ENCODE measurements at places on chromosomes 6 and 20.

DNA sequence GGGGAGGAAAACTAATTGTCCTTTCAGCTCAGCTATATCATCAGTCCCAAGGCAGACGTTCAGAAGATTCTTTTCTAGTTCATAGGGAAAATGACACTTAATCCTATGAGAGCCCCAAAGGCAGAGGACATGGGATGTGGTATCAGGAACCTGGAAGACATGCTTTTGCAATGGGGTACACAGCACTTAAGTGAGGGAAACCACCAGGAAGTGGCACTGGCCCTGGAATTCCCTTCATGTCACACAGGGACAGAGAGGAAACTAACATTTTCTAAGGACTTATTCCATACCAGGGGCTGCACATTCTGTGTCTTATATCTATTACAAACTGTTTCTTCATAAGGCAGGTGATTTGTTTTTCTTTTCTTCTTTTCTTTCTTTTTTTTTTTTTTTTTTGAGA, 28.2 kb downstream of the VPS52 start:
- DNase-seq: no peak

DNA sequence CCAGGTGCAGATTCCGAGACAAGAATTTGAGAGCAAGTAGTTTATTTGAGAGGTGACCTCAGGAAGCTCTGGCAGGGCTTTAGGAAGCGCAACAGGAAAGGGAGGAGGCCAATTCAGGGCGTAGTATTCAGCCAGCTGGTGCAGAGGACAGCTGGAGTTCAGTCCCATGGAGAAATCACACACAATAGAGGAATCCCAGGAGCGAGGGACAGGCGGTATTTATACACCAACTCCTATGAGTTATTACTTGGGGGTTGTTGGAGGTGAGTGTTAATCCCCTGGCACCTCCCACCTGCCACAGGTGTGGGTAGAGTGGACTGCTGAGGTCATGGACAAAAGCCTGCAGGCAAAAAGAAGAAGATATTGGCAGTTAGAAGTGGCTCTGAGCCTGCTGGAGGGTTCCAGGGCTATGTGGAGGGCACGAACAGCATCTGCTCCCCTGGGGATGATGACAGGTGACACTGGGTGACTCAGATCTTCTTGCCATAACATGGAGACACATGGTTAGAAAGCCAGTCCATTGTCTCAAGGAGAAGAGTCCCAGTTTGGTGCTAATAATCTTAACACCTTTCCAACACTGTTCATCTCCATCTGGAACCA, 13.9 kb upstream of the SULF2 start:
- DNase-seq: no peak

- no peak for DNase-seq
Observed at GRCh38 chr20:31485450-31486339, 10.6 kb downstream of the REM1 start.

DNA sequence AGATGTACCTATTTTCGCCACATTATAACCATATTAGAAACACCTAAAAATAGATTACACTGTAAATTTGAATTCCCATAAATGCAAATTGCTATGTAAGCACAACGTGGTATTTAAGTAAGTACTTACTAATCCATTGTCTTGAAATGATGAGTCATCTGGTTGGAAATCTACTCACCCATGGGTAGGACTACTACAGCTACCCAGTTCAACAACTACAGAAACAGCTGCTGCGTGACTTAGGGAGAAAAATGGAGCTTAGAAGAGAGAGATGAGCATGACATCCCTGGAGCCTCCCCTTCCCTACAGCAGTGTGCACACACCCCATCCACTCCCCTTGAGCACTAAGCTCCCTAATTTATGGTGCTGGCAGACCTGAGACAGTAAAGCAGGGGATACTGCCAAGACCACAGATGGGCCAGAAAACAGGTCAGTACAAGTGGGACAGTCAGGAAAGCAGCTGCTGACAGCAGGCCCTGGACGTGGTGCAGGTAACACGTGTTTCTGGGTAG, 26.9 kb downstream of the RRAGD start:
- DNase-seq: no peak

- peak; percentile 83 for DNase-seq
Observed at GRCh38 chr6:27503436-27504030, 30.6 kb upstream of the ZNF184 start.

GRCh38 chr6:3138341-3138740, 19.0 kb downstream of the TUBB2A start:
- DNase-seq: no peak

- DNase-seq: no peak
Observed at GRCh38 chr6:84093441-84094435, 60.2 kb downstream of the MRAP2 start.

- no peak for DNase-seq
Observed at GRCh38 chr6:153062516-153062915, 60.0 kb upstream of the MTRF1L start.

DNA sequence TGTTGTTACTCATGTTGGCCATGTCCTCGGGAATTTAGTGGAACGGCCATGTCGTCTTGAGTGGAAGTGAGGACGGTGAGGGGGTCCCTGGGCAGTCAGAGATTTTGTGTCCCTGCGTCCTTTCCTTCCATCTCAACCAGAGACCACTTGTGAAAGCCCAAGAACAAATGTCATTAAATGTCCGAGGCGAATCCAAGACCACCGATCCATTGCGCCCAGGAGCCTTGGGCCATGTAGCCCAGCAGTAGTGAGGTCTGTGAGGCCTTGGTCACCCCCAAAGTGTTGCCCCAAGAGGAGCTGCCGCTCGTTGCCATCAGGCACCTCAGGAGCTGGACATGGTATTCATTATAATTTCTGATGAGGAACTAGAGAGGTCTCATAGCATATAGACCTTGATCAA, 17.4 kb upstream of the MICB start:
- DNase-seq: no peak

DNA sequence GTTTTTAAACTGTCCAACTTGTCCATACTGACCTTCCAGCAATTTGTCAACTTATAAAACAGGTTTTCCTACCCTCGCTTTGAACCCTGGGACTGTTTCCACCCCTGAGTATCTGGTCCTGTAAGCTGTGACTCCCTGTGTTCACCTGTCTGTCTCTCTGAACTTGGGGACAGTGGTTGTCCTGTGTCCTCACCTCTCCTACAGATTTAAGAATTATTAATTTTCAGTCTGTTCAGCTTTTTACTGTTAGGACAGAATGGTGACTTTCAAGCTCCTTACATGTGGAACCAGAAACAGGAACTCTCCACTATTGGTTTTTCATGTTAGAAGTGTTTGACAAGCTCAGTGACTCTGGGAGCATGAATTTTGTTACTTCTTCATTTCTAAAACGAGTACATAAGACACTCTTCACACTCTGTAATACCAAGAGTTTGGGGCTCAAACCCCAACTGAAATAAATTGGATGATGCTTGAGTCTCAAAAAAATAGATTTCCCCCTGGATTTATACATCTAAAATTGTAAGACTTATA, 713.9 kb downstream of the COL12A1 start:
- DNase-seq: no peak

GRCh38 chr6:131023834-131024504, 39.1 kb downstream of the EPB41L2 start:
- DNase-seq: no peak

- DNase-seq: no peak
Observed at GRCh38 chr20:59678288-59678687, 73.9 kb downstream of the PHACTR3 start.

- DNase-seq: no peak
Observed at GRCh38 chr20:8155812-8156211, 23.7 kb downstream of the PLCB1 start.

GRCh38 chr20:15332711-15333160, 995.3 kb upstream of the FLRT3 start:
- no peak for DNase-seq

GRCh38 chr6:161257793-161258457, 15.9 kb downstream of the AGPAT4 start:
- no peak for DNase-seq

DNA sequence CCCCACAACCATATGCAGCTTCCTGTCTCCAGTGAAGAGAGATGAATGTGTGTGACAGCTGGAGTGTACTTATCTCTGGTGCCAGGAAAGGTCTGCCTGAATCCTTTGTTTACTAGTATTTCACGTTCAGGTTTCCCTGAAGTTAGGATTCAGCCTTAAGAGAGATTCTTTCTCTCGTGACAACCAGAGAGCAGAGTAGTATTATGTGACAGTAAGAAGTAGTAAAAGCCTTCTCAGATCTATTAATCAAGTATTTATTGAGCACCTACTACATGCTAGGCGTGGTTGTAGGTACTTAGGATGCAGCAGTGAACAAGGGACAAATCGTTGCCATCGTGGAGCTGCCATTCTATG, 949 bp downstream of the KIFC1 start:
- DNase-seq: no peak

GRCh38 chr6:142845143-142845571, 99.8 kb downstream of the HIVEP2 start:
- no peak for DNase-seq

- DNase-seq: no peak
Observed at GRCh38 chr20:59920944-59921343, 12.5 kb downstream of the SYCP2 start.

DNA sequence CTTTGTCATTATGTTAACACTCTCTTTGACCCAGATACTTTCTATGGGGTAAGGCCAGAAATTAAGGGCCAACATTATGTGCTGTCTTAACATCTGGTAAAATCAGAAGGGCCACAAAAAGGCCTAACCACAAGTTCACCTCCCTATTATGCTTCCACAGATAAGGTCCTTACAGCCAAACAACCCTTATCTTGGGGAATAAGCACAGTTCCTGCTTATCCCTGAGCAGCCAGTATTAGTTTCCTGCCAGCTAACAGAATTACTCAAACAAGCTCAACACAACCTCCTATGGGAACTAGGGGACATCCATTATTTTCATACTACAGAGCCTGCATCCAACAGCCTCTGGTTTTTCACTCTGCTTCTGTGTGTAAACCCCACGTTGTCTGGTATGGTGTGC, 724.8 kb downstream of the HACE1 start:
- DNase-seq: no peak

DNA sequence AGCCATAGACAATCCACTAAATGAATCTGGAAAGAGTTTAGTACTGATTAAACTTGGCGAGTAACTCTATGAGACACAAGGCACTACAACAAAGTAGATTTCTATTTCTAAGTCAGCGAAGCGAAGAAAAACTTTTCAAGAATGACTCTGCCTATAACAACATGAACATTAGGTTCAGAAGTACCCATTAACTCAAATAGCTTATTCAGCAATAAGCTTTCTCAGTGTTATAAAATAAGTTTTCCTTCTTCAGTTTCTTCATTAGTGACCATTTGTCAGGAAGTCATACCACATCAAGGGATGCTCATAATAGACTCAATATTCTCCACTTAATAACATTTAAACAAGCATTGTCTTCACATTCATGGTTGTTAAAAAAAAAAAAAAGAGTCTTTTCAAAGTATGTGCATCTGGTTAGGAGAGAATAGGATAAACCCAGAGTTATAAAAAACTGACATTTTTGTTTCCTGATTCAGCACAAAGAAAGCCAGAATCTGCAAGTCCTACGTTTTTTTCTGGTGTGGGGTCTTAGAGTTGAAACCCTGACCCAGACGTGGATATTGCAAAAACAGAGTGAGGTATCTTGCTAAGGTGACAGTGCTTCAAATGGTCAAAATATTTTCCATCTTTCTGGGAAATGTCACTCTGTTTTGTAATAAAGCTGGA, 148.2 kb upstream of the PREP start:
- DNase-seq: no peak

DNA sequence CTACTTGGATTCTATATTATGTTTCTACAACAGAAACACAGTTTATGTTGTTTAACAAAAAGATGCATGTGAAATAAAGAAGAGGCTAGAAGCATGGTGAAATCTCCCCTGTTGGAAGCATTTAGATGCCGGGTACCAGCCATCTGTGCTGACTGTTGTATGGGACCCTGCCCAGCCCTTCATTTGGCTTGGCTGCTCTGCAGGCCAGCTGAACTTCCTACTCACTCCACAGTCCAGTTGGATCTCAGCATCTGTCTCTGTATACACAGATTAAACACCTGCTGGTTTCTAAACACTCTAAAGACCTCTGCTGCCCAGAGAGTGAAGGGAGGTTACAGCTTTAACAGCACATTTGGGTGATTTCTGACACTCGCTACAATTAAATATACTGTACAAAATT, 228.3 kb downstream of the SLC35F1 start:
- DNase-seq: no peak

- DNase-seq: no peak
Observed at GRCh38 chr20:10649797-10650160, 24.0 kb downstream of the JAG1 start.

GRCh38 chr6:155420492-155420891, 35.1 kb downstream of the NOX3 start:
- no peak for DNase-seq

DNA sequence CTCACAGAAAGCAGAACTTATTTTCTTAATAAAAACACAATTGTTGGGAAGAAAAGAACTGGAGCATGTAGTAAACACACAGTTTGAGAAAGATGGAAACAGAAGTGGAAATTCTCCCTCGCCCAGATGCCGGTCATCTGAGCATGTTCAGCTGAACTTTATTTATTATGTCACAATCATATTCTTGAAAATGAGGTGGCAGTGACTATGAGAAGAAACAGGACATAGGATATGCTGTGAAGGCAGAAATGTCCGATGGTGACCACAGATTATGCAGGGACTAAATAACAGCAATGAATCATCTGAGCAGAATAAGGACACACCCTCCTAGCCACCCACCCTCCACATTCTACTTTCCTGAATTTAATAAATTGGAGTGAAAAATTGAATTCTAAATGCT, 425.3 kb upstream of the NOX3 start:
- no peak for DNase-seq

- peak; percentile 3 for DNase-seq
Observed at GRCh38 chr6:15936503-15936902, 192.4 kb upstream of the MYLIP start.

DNA sequence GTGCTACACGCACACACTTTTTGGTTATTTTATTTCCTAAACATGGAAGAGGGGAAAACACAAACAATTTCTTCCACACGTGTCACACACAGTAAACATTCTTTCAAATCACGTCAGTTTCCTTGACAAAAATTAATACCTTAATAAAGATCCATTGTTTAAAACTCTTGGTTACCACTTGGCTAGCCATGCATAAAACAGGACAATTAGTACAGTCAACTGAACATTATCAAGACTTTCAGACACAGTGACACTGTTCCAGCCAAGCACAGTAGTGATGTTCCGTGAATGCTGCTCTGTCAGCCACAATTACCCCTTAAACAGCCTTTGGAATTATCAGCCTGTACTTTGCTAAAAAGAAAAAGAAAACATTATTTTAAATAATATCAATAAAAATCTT, 50.8 kb downstream of the GMDS start:
- no peak for DNase-seq

GRCh38 chr6:46453216-46453615, 38.0 kb downstream of the RCAN2 start:
- DNase-seq: no peak
